ENCODE measurements at places on chromosomes 11 and 22.

DNA sequence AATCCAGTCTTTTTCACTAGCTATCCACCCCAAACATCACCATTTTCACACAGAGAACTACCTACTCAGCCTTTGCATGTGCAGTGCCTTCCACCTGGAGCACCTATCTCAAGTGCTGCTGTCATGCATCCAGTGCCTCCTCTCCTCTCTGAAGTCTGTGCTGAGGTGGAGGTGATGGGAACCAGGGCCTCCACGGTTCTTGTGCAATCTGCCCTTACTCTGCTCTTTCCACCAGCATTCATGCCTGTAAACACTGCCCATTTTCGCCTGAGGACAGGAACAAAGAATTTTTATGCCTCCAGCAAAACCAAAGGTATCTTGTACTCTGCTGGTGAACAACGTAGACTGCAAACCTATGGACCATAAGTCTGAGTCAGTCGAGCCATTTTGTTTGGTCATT, 27.0 kb downstream of the PITPNB start:
- DNase-seq: no peak

GRCh38 chr11:60988658-60989057, 17.2 kb downstream of the CD6 start:
- no peak for DNase-seq

- no peak for DNase-seq
These were observed 43.5 kb upstream of the CYP2D6 start for GRCh38 chr22:42174062-42174461.

GRCh38 chr11:44608991-44609782, 43.7 kb downstream of the CD82 start:
- DNase-seq: no peak

GRCh38 chr11:64799623-64800302, 3.3 kb downstream of the MAP4K2 start:
- no peak for DNase-seq

GRCh38 chr22:38831166-38831945, 12.5 kb downstream of the NPTXR start:
- peak; percentile 87 for DNase-seq

GRCh38 chr11:35277827-35278226, 138.9 kb downstream of the CD44 start:
- no peak for DNase-seq

DNA sequence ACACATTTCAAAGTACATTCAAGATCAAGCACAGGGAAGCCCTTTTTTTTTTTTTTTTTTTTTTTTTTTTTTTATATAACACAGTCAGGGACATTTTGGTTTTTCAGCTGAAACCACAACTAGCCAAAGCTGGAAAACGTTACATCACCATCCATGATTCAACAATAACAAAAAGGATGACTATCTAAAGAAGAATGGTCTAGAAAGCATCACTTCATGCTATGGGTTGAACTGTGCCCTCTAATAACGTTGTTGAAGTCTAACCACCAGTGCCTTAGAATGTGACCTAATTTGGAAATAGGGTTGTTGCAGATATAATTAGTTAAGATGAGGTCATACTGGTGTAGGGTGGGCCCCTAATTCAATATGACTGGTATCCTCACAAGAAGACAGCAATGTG, 46.6 kb downstream of the MTMR2 start:
- no peak for DNase-seq

GRCh38 chr11:19025481-19026406, 34.8 kb downstream of the MRGPRX2 start:
- DNase-seq: no peak

- no peak for DNase-seq
These were observed 77.6 kb downstream of the MED15 start for GRCh38 chr22:20584872-20585638.

- DNase-seq: no peak
These were observed 3.4 kb downstream of the CLPB start for GRCh38 chr11:72430741-72431570.

DNA sequence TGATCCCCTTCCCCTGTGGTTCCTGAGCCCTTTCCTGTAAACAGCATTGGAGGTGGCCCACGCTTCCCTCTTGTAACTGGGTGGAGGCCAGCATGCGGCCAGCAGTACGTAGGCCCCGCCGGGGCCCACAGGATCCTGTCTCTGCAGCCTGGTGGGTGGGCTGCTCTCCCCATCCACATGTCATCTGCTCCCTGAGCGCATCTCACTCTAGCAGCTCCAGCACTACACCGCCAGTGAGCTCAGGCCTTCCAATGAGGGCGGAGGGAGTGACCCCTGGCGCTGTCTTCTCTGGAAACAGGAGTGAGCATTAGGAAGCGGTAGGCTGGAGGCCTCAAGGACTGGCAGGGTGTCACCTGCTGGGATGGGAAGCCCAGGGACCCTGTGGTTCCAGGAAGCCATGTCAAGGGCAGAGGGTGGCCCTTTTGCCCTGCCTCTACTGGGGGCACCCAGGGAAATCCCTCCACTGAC, 363.9 kb downstream of the TBC1D22A start:
- no peak for DNase-seq

DNA sequence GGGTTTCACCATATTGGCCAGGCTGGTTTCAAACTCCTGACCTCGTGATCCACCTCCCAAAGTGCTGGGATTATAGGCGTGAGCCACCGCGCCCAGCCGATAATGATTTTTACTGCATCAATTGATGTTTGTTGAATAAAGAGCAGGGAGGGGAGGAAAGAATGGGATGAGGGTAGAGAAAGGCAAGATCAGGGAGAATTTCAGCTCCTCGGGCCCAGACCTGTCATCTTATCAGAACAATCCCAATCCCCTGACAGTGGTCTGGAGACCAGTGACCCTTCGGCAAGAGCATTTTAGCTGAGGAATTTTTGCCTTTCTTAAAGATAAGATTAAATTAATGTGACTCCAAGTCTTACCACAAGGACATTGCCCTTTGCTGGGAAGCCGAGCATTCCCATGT, 15.0 kb upstream of the ANO1 start:
- no peak for DNase-seq

GRCh38 chr11:59769828-59770227, 14.7 kb downstream of the STX3 start:
- DNase-seq: no peak
